ENCODE measurements at places on chromosomes 13 and 19. TPM values are rescaled to one million over a fixed set of nuclear protein-coding genes. Genes with fewer than 3 reads are reported as not detected.

The ADAMTS10 gene
- total RNA-seq = 19.3 TPM

The UBE2M gene
- 69.2 TPM for total RNA-seq

The CERS4 gene
- 35.3 TPM for total RNA-seq

The NLRP5 gene
- total RNA-seq = not detected

The CGB5 gene
- not detected for total RNA-seq

The COX7A1 gene
- not detected for total RNA-seq
